ENCODE measurements at places on chromosomes 16 and 17.

DNA sequence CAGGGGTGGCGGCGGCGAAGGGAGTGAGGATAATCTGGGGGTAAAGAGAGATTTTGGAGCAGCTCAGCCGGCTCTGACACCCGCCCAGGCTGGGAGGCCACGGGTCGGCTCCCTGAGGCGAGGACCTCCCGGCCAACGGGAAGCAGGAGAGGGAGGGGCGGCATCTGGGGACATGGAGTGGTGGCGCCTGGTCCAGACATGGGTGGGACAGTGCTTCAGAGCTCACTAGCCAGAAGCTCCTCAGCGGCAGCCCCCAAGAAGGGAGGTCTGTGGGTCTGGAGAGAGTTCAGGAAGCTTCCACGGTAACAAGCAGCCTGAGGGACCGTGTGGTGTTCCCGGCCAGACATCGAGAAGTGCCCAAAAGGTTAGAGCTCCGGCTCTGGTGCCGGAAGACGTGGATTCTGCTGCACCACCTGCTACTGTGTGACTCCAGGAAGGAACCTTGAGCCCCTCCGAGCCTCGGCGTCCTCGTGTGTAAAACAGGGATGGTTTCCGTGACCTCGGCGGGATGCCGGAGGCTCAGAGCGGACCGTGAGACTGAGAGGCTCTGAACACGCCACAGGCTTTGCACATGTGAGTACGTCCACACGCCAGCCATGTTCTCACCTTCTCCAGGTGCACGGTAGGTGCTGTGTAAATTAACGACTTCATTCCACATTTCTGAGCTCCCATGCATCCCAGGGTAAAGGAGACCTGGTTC lies 56.9 kb downstream of the TIMM22 start:
- DNase-seq: no peak

- peak; percentile 65 for DNase-seq
Measured at GRCh38 chr17:13931800-13932460, 137.4 kb upstream of the COX10 start.

DNA sequence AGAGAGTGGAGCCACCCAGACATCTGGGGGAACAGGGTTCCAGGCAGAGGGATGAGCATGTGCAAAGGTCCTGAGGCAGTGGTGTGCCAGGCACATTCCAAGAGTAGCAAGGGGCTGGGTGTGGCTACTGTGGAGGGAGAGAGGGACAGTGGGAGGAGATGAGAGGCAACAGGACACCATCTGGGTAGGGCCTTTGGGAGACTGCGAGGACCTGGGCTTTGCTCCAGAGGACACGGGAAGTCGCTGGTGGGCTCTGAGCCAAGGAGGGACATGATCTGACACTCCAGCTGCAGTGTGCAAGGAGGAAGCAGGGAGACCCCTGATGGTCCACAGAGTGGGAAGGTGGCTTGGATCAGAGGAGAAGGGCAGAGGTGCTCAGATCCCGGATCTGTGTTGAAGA lies 56.7 kb upstream of the MED9 start:
- DNase-seq: no peak

GRCh38 chr17:44310609-44311376 lies 2.4 kb downstream of the RUNDC3A start:
- no peak for DNase-seq

DNA sequence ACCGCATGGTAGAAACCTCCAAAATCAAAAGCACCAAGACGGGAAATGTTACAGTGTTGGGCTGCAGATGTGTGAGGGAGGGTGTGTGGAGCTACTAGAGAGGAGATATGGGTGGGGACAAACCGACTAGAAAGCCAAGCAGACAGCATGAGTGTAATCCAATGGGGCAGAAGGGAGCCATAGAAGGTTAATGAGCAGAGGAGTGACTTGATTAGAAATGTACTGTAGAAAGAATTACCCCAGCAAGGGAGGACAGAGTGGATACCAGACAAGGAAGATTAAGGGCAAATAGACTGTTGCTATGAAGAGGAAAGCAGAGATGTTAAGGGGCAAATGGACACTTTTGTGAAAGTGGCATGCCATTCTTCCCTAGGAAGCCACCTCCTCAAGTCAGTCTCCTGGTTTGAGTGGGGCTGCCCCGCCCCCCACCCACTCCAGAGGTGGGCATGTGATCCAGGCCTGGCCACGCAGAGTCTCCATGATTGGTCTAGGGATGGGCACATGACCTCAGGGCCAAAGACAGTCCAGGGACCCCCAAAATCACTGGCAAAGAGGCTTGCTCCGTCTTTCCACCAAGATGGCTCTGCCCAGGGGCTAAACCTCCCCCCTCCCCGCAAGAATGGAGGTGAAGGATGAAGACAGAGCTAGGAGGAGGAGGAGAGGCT lies 4.3 kb downstream of the COTL1 start:
- DNase-seq: no peak
